Nephron progenitor cell (in vitro differentiated cells): ENCODE measurements at places on chromosomes 4 and X.
A peak's percentile ranks its signal among the peaks of the same experiment; 100 is the strongest.

DNA sequence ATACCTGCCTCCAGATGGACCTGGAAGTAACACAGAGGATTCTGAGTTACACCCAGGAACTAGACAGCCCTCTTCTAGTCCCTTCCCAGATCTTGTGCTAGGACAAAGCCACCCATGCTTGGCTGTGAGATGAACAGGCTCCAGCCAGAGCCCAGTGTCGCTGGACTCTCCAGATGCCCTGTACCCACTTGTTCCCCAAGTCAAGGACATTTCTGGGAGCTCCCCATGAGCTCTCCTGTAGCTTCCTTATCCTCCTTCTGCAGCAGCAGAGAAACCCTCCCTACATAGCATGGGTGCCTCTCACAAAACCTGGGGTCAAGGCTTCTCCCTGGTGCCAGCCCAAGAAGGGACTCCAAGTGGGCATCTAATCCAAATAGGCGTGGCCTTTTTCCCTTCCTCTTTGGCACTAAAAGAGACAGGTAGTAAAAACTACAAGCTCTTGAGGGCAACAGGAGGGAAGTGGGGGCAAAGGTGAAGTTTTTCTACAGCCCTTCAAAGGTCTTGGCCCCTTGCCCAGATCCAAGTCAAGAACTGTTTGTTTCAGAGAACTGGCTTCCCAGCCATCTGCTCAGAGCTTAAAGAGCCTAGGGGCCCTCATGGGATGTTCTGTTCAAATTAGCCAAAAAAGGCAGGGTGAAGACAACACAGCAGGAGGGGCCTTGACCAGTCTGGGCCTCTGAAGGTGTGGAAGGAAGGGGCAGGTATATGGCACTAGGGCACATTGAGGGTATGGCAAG lies 8.5 kb upstream of the ERCC6L start:
- peaks cover 5% of the 10 kb centered on the region for H3K36me3 ChIP-seq
- H3K4me1 ChIP-seq = no peaks in the 10 kb centered on the region
- H3K27ac ChIP-seq = no peak overlapping the region

DNA sequence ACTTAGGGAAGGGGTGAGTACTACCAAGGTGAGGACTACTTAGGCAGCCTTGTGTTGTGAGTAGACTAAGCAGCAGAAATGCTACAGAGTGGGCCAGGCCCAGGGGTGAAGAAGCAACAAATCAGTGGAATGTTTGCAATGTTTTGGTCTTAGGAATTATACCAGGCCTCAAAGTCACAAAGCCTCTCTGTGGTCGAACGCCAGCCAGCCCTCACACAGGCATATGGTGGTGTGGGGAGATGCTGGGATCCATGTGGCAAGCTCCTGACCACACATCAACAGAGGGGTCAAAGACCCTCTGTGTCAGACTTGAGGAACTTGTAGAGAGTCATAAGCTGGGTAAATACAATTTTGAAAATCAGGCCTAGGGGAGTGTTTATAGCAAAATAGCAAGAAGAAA lies 153.8 kb upstream of the KLF3 start:
- H3K27me3 ChIP-seq = peaks cover 13% of the 10 kb centered on the region
- H3K4me3 ChIP-seq = no peak overlapping the region
- no peak for DNase-seq
- H3K4me1 ChIP-seq = peaks cover 16% of the 10 kb centered on the region

DNA sequence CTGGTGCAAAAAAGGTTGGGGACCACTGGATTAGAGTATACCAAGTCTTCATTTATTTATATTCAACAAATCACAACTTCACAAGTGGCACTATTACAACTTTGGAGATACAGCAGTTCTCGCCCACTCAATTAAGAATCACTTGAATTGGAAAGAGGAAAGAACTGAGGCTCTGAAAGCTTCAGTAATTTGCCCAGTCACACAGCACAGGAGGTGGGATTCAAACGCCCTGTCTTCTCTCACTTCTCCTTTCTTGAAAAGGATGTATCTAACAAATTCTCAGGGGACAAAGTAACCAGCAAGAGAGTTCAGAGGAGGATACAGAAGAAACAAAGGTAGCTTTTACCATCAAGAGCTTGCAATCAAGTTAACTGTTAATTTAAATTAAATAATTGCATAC lies 12.4 kb downstream of the SMIM14 start:
- no peaks in the 10 kb centered on the region for H3K4me1 ChIP-seq
- DNase-seq = no peak
- no peaks in the 10 kb centered on the region for H3K27me3 ChIP-seq

DNA sequence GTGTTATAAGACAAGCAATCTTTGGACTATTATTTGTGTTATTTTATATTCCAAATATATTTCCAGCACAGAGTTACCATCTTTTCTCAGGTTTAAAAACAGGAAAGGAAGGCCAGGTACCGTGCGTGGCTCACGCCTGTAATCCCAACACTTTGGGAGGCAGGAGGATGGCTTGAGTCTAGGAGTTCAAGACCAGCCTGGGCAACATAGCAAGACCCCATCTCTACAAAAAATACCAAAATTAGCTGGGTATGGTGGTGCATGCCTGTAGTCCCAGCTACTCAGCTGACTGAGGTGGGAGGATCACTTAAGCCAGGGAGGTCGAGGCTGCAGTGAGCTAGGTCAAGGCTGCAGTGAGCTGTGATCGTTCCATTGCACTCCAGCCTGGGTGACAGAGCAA lies 140.0 kb downstream of the POLA1 start:
- H3K27me3 ChIP-seq = no peaks in the 10 kb centered on the region
- no peak overlapping the region for H3K4me3 ChIP-seq
- no peak overlapping the region for H3K27ac ChIP-seq
- H3K36me3 ChIP-seq = peaks cover 44% of the 10 kb centered on the region

GRCh38 chr4:127995776-127996175 lies 30.6 kb downstream of the ABHD18 start:
- H3K4me1 ChIP-seq = no peaks in the 10 kb centered on the region
- no peak overlapping the region for H3K27ac ChIP-seq
- H3K4me3 ChIP-seq = no peak overlapping the region
- H3K36me3 ChIP-seq = peaks cover 72% of the 10 kb centered on the region

DNA sequence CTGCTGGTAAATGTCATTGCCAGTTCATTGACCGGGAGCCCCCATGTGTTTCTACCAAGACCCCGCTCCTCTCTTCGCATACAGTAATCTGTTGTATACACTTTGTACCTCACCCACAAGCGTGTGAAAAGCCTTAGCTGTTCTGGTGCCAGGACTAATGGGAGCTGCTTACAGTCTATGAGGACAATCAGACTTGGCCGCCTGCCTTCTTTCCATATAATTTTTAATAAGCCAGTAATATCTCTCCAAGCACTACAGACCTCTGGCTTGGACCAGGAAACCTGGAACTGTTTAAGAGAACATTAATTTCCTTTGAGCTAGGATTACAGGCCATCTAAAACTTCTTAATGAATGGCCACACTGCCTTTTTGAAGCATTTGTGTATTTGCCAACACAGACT lies 149.7 kb upstream of the MSX1 start:
- peaks cover 16% of the 10 kb centered on the region for H3K27me3 ChIP-seq
- H3K36me3 ChIP-seq = peaks cover 29% of the 10 kb centered on the region
- peaks cover 14% of the 10 kb centered on the region for H3K4me1 ChIP-seq
- H3K27ac ChIP-seq = no peak overlapping the region
- DNase-seq = no peak
- no peak overlapping the region for H3K4me3 ChIP-seq

DNA sequence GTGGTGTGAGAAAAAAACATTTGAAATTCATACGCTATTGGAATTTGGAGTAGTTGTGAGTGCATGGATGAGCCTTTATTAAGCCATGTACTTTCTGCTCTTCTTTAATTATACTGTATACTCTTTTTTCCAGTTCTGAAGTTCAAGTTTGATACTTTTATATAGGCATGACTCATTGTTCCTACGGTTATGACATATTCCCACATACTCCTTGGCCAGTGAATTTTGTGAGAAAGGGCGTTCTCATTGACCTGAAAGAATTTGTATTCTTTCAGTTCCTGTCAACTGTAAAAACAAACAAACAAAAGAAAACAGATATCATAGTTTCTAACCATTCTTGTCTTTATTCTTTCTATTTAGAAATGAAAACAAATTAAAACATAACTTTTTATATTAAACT lies 407.3 kb downstream of the MAPK10 start:
- no peak for DNase-seq
- peaks cover 70% of the 10 kb centered on the region for H3K4me1 ChIP-seq
- H3K4me3 ChIP-seq = no peak overlapping the region
- H3K27me3 ChIP-seq = no peaks in the 10 kb centered on the region
- peak overlapping the region; percentile 61 for H3K27ac ChIP-seq

GRCh38 chrX:46587158-46587557 lies 13.6 kb downstream of the CHST7 start:
- H3K4me1 ChIP-seq = peaks cover 14% of the 10 kb centered on the region
- no peak for DNase-seq
- H3K36me3 ChIP-seq = no peaks in the 10 kb centered on the region
- H3K27ac ChIP-seq = no peak overlapping the region
- H3K4me3 ChIP-seq = no peak overlapping the region
- H3K27me3 ChIP-seq = no peaks in the 10 kb centered on the region

DNA sequence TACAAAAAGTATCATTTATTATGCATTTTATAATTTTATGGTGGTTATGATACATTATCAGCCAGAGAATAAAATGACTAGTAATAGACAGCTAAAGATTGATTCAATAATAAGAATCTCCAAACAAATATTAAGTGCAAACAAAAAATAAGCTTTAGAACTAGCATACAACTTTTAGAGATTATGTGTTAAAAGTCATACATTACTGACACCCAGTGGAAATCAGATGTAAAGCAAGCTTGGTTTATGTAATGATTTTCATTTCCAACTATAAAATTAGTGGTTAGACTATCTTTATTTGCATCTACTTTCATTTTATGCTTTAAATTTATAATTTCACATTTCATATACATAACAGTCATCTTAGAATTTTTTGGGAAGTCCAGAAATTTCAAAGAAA lies 57.7 kb downstream of the IL13RA2 start:
- no peaks in the 10 kb centered on the region for H3K4me1 ChIP-seq
- DNase-seq = no peak
- H3K27ac ChIP-seq = no peak overlapping the region
- H3K27me3 ChIP-seq = no peaks in the 10 kb centered on the region
- H3K36me3 ChIP-seq = no peaks in the 10 kb centered on the region

DNA sequence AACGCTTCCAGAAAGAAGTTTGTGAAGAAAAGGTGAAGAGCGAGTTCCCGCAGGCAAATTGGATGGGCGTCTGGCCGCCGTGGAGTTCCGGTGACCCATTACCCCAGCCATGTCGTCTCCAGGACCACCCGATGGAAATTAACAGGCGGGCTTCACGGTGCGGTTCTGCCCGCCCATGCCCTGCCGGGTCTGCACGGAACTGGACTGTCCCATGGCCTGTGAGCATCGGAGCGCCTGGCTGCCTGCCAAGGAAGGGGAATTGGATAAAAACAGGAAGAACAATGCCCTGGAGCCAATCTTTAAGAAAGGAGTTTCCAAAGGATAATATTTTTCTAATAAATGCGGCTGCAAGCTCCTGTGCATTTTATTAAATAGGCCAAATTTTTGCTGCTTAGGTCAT lies 319.8 kb upstream of the SLC7A11 start:
- peak overlapping the region; percentile 40 for H3K27ac ChIP-seq
- H3K4me1 ChIP-seq = peaks cover 8% of the 10 kb centered on the region
- no peaks in the 10 kb centered on the region for H3K27me3 ChIP-seq
- DNase-seq = no peak

DNA sequence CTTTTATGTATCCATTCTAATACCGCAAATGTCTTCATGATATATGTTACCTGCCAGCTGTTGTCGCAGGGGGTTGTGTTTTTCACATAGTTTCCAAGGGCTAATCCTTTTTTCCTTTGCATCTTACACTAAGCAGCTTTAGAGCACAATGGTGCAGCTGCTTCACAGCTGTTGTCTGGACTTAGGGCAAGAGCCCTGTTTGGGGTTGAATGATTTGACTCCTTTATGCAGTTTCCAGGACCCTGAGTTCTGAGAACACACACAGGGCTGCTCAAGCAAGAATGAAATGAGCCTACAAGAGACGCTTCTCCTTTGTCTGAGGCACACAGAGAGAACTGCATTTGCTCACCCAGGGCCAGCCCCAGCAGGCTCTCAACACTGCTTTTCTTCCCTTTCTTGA lies 20.2 kb downstream of the CCNG2 start:
- no peak overlapping the region for H3K27ac ChIP-seq
- no peak for DNase-seq
- H3K4me1 ChIP-seq = peaks cover 27% of the 10 kb centered on the region
- H3K27me3 ChIP-seq = peaks cover 5% of the 10 kb centered on the region
- H3K4me3 ChIP-seq = no peak overlapping the region

DNA sequence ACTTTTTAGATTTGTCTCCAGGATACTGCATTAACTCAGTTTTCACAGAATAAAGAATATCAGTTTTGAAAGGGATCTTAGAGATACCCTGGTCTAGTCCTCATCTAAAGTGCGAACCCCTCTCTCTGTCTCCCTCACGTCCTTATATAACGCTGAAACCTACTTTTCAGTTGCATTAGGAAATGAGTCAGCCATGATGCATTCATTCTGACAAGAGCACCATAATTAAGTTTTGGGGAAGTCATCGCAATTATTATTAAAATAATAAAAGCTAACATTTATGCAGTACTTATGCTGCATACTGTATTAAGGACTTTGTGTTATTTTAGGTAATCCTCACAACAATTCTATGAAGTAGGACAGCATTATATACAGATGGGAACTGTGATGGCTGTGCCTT lies 116.1 kb downstream of the REELD1 start:
- no peaks in the 10 kb centered on the region for H3K36me3 ChIP-seq
- no peak overlapping the region for H3K4me3 ChIP-seq
- peaks cover 4% of the 10 kb centered on the region for H3K27me3 ChIP-seq
- no peaks in the 10 kb centered on the region for H3K4me1 ChIP-seq

DNA sequence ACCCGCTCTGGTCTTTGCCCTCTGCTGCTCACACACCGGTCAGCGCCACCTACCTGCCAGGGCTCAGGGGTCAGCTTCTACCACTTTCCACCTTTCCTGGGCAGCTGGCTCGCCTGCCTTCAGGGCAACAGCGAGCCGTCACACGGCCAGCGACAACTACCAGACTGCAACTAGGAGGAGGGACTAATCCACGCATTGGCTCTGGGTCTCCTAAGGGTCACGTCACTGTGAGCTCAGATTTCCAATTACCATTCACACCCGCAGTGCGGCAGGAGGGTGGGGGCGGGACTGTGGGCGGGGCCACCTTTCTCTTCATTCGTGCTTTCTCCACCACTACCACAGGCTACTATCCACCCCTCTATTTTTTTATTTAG lies at the start of gene BEX5:
BEX5 (minus strand) TSS at position 172 of the 374 bp plus-strand sequence. CDS start 1,712 bp downstream, outside the sequence.
- H3K4me1 ChIP-seq = peaks cover 7% of the 10 kb centered on the region
- peak within 1 kb of the TSS; percentile 94 for H3K4me3 ChIP-seq
- H3K27ac ChIP-seq = no peak within 1 kb of the TSS
- H3K36me3 ChIP-seq = no peaks in the 10 kb centered on the region

DNA sequence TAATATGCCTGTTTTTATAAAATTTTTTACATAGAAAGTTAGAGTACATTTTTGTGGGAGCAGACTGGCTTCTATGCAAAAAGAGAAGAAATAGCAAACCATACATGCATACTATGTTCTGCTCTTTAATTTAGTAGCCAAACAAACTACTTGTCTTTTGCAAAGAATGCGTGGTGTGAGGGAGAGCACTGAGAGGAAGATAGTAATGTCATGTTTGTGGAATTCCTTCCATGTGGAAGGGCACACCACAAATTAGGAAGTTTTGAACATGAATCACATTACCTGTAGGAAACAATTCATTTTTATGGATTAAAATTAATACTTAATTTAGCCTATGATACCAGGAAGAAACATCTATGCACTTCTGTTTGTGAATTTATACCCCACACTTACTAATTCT lies 1529.1 kb upstream of the ADGRL3 start:
- H3K4me3 ChIP-seq = no peak overlapping the region
- H3K27ac ChIP-seq = no peak overlapping the region
- H3K4me1 ChIP-seq = no peaks in the 10 kb centered on the region
- no peaks in the 10 kb centered on the region for H3K27me3 ChIP-seq

GRCh38 chr4:1415681-1415981 lies 9.4 kb upstream of the NKX1-1 start:
- H3K4me3 ChIP-seq = no peak overlapping the region
- no peak for DNase-seq
- H3K36me3 ChIP-seq = no peaks in the 10 kb centered on the region
- no peak overlapping the region for H3K27ac ChIP-seq
- peaks cover 93% of the 10 kb centered on the region for H3K27me3 ChIP-seq
